IPS-NIHi11 (cell line): ENCODE measurements at places on chromosomes 3 and 15.

- no peak for DNase-seq
Measured at GRCh38 chr15:66131831-66132230, 121.7 kb downstream of the MEGF11 start.

- DNase-seq, result no peak
Measured at GRCh38 chr3:29761517-29761916, 480.6 kb downstream of the RBMS3 start.

GRCh38 chr3:130276203-130276803 lies 69.2 kb upstream of the COL6A5 start:
- peak; percentile 67 for DNase-seq

- no peak for DNase-seq
Measured at GRCh38 chr3:109154979-109155378, 18.5 kb downstream of the C3orf85 start.

DNA sequence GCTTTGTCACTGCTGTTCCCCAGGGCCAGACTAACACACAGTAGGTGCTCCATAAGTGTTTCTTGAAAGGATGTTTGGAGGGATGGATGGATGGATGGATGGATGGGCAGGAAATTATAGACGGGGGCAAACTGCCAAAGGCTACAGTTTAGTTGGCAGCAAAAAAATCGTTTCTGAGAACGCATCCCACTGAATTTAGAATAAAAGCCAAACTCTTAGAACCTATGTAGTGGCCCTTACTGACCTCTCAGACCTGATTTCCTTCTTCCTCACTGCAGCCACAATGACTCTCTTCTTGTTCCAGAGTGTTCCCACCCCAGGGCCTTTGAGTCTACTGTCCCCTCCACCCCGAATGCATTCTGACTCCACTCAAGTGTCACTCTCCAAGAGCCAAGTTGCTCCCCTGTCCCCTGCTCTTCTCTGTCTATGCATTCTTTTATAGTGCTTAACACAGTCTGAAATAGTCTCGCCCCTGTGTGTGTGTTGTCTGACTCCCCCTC lies 5.2 kb upstream of the GATA2 start:
- no peak for DNase-seq

DNA sequence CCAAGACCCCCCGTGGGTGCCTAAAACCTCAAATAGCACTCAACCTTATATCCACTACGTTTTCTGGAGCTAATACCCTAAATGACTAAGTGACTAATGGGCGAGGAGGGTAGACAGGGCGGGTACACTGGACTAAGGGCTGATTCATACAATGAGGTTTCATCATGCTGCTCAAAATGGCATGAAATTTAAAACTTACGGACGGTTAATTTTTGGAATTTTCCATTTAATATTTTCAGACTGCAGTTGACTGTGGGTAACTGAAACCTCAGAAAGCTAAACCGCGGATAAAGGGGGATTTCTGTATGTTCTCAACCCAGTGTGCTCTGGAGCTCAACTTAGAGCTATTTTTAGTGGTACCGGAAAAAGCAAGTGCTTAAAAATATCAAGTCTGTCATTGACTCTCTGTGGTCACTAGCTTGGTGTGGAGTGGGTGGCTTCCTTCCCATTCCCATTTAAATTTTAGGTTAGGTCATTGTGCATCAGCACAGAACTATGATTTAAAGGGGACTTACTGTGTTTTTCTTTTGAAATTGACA lies 72.9 kb downstream of the LRRC28 start:
- peak; percentile 20 for DNase-seq

DNA sequence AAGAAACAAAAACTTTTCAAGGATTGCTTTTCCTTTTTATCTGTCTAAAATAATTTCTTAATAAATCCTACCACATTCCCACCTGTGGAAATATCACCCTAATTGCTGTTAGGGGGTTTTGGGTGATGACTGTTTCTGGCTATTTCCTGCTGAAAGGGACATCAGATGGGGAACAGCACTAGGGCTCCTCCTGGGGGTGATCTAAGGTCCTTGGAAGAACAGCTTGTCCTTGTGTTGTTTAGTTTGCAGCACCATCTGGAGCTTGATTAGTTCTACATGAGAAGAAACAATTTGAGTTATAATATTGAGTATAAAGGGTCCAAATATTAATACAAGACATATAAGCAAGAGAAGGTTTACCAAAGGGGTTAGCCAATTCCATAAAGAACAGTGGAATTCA lies 18.7 kb downstream of the OR5H15 start:
- DNase-seq, result peak; percentile 12

GRCh38 chr3:54857343-54857742 lies 70.5 kb downstream of the LRTM1 start:
- DNase-seq, result no peak

DNA sequence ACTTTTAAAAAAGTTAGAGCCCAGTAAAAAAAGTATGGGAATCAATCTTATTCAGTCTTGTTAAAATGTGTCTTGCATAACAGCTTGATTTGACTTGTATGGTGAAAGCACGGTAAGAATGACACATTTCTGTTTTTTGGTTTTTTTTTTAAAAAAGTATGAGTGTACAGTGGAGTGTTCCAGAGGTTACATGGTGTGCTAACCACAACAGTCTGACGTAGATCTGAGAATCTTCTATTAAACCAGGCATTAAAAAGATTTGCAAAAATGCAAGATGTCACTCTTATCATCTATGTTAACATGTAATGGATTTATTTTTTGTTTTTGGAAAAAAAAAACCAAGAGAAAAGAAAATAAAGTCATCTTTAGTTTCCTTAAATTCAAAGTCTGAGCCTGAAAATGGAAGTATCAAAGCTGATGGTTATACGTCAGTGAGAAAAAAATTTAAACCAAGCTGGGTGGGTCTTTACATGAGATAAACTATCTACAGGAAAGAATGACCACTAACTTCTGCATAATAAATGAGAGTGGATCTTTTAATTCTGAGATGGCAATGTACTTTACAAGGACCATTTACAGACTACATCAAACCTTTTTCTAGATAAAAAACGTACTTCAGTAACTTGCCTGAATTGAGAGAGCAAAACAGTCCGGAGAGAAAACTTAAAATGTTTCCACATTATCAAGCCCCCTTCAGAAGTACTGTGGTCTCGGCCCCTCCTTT lies 1.6 kb downstream of the GABPB1 start:
- no peak for DNase-seq

- no peak for DNase-seq
Measured at GRCh38 chr15:61524086-61524485, 295.0 kb upstream of the RORA start.

DNA sequence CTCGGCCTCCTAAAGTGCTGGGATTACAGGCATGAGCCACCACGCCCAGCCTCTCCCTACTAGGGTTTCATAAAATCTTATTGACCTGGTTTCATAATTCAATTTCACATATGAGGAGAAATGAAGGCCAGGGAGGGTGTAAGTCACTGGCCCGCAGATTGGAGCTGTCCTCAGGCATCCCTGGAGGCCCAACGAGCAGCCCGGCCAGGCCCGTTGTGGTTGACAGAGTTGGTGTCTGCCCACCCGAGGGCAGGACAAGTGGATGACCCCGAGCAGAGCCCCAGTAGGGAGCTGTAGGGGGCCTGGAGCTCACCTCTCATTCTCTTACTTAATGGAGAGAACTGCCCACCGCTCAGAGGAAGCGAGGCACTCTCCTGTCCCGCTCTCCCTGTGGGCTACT lies 78.9 kb downstream of the CPN2 start:
- DNase-seq, result no peak

- no peak for DNase-seq
Measured at GRCh38 chr3:112656043-112656442, 15.1 kb upstream of the CCDC80 start.

- no peak for DNase-seq
Measured at GRCh38 chr3:134090031-134090430, 60.3 kb upstream of the SLCO2A1 start.

DNA sequence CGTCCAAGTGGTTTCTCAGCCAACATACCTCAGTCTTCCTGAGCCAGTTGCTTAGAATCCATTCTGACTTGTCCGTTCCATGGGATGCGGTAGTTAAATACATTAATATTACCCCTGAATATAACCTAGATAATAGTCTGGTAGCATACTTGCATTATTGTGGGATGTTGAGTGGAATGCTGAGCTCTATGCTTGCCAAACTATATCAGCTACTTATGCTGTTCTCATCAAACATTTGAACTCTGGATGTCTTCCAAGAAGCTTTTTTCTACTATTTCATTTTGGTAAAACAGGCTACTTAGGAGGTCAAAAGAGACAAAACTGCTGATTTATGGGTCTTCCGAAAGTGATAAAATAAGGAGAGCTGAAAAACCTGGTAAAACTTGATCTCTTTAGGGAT lies 429.5 kb downstream of the NAALADL2 start:
- DNase-seq, result no peak

DNA sequence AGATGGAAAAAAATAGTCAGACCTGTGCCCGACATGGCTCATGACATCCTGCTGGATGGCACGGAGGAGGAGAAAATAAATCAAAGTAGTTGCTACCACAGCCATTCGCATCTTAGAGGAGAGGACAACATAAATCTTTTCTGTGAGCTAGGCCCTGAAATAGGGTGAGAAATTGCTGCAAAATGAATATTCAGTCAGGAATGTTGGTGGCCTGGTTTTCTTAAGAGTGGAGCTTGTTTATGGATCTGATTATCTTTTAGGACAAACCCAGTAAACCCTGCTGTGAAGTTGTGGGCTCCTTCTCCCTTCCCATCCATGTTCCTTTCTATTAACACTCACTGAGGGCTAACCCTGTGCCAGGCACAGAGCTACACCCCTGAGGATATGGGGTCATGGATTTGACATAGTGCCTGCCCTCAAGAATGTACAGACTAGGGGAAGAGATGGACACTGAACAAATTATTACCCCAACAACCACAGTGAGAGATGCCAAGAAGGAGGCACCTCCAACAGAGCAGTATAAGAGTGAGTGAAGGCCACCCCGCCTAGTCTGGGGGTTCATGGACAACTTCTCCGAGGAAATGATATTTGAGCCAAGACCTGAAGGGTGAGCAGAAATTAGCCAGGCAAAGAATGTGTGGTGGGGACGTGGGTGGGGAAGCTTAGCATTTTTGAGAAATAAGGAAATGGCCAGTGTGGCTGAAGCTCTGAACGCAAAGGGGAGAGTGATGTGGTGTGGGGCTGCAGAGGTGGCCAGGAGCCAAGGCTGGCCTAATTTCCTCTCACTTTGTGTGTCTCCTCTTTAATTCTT lies 68.9 kb upstream of the ARL8B start:
- DNase-seq, result no peak

GRCh38 chr3:117485841-117486240 lies 776.3 kb downstream of the TUSC7 start:
- no peak for DNase-seq

GRCh38 chr3:122353215-122353614 lies 28.2 kb downstream of the CSTA start:
- no peak for DNase-seq

GRCh38 chr15:41904541-41905005 lies 10.7 kb upstream of the SPTBN5 start:
- peak; percentile 87 for DNase-seq

GRCh38 chr15:50778086-50778485 lies 12.6 kb upstream of the SPPL2A start:
- DNase-seq, result no peak

DNA sequence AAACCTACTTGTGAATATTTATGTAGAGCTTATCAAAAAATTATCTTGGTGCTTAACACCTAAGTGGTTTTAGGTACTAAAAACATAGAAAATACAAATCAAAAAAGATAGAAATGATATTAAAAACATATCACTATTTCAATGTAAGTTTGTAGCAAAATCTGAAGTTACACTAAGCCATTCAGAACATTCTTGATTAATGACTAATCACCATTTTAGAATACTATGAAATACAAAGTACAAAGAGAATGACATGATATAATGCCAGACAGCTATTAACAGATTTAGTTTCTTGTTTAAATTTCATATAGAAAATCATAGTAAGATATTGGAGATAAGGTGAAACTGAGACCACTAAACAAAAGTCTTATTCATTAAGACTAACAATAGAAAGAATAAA lies 169.7 kb upstream of the AGTR1 start:
- no peak for DNase-seq

GRCh38 chr3:194310060-194310835 lies 40.9 kb downstream of the CPN2 start:
- DNase-seq, result no peak

GRCh38 chr3:187943677-187944389 lies 198.6 kb upstream of the BCL6 start:
- DNase-seq, result no peak

GRCh38 chr3:194496217-194496919 lies 9.6 kb upstream of the ATP13A3 start:
- no peak for DNase-seq

- peak; percentile 86 for DNase-seq
Measured at GRCh38 chr3:39990532-39990931, 181.1 kb downstream of the MYRIP start.

DNA sequence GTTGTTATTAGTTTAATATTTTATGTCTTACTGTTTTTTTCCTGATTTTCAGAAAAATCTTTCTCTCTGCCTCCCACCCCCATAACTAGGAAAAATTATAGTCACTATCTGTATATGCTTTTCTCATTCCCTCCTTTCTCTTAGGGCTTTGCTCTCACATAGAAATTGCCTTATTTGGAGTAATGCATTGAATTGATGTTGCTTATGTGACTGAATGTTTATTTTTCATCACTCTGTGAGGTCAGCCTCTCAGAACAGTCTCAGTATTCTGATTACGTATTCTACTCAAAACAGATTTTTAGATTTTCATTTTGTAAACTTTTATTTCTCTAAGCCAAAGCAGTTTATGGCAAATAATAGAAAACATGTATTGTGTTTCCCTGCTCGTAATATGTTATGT lies 121.0 kb downstream of the SLMAP start:
- DNase-seq, result no peak

DNA sequence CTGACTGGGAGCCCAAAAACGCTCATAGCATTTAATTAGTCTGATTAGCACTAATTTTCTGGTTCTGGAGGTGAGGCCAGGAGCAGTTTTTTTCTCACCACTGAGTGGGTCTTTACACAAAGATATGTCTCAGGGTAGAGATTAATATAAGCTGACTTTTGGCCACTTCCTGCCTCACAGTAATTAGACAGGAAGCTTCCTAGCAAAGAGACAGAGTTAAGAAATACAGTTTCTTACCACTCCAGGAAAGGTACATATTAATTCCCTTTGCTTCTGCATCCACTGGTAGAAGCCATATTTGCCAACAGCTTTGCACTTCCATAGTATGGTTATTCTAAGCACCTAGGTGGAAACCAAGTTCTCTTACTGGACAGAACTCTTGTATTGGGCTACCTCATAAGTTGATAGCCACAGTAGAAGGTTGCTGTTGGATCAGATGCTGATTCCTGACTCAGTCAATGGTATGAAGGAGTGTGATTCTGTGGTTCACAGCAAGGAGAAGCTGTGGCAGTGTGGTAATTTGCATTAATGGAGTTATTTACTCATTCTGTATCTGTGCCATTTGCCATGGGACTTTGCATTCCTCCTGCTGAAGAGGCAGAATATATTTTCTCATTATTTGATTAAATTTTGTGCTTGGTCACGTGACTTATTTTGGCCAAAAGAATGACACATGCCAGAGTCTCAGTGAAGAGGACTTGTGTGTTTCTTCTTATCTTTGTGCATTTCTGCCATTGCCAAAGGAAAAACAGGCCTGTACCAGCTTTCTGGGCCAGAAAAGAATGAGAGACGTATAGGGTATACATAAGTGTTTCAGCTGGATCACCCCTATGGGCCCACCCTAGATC lies 17.5 kb upstream of the ZBTB20 start:
- no peak for DNase-seq

- DNase-seq, result peak; percentile 25
Measured at GRCh38 chr3:43001094-43001553, 22.0 kb downstream of the GASK1A start.

GRCh38 chr15:29805043-29805707 lies 17.1 kb downstream of the TJP1 start:
- DNase-seq, result no peak
